ENCODE measurements at places on chromosomes 7 and 10.

DNA sequence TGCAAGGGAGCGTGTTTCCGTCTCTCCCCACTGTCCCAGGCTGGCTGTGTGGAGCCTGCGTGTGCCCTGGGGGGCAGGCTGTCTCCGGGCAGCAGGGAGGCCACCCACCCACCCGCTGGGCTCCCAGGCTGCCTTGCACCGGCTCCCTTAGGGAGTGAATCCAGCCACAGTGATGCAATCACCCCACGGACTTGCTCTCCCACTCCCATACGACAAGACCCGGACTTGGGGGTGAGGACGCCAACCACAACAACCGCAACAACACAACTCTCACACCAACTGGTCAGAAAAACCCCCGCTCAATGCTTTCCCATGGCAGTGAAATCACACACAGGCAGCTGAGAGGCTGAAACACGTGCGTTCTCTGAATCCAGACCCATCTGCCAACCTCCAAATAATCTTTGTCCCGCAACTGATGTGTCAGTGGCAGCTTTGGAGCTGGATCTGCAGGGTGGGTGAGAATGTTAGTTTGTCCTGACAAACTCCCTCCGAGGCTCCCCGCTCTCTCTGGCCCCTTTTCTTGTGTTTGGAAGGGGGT, 62.7 kb upstream of the DDC start:
- DNase-seq: no peak

DNA sequence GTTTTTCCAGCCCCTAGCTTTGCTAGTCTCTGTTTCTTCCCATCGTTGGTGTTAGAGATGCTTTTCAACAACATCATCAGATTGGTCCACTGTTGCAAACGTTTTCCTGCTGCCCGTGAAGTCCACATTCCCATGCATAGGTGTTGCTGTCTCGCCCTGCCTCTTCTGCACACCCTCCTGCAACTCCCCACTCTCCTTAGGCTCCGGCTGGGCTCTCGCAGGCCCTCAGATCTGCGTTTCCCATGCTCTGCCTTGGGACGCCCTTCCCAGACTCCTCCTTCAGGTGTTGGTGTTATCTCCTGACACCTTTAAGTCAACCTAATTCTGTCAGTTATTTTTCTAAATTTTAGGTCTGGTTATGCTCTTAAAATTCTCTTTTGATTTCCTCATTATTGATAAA, 55.0 kb downstream of the ZMYND11 start:
- no peak for DNase-seq

DNA sequence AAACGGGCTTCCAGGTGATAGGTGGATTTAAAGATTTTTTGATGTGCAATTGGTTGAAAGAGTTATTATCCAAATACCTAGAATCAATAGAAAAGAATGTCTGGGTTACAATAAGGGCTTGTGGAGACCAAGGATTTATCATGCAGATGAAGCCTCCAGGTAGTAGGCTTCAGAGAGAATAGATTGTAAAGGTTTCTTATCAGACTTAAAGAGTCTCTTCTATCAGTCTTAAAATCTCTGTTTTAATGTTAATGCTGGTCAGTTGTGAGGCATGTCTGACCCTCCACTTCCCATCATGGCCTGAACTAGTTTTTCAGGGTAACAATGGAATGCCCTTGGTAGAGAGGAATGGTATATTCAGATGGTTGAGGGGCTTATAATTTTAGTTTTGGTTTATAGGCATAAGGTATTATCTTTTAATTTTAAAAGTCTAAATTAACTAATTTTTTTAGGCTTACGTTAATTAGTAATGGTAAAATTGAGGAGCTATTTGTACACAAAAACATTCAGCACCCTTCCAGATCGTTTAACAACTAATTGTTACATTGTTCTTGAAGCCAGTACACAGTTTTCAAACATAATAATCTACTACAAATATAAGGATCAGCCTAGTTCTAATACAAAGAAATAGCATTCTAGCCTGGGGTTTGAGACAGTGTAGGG, 704.2 kb upstream of the MBL2 start:
- DNase-seq: no peak

DNA sequence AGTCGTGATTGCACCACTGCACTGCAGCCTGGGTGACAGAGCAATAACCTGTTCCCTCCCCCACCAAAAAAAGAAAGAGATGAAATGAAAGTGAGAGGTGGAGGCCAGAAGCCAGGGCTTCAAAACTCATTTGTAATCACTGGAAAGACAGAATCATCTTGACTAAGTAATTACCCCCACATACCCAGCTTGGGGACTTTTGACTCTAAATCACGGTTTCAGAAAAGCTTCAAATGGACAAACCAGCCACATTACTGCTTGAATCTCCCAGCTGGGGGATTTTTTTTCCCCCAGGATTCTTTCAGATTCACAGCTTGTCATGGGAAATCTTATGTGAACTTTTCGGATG, 361.0 kb downstream of the FRMD4A start:
- no peak for DNase-seq

DNA sequence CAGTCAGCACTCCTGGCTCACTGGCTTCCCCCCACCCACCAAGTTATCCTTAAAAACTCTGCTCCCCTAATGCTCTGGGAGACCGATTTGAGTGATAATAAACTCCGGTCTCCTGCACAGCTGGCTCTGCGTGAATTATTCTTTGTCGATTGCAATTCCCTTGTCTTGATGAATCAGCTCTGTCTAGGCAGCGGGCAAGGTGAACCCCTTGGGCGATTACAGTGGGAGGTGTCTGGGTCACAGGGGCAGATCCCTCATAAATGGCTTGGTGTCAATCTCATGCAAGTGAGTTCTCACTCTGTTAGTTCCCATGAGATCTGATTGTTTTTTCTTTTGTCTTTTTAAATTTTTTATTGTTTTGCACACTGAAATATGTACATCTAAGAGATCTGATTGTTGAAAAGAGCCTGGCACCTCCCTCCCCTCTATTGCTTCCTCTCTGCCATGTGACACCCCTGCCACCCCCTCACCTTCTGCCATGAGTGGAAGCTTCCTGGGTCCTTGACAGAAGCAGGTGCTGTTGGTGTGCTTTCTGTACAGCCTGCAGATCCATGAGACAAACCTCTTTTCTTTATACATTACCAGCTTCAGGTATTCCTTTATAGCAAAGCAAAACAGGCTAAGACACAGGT, 20.5 kb downstream of the OTUD1 start:
- DNase-seq: no peak

DNA sequence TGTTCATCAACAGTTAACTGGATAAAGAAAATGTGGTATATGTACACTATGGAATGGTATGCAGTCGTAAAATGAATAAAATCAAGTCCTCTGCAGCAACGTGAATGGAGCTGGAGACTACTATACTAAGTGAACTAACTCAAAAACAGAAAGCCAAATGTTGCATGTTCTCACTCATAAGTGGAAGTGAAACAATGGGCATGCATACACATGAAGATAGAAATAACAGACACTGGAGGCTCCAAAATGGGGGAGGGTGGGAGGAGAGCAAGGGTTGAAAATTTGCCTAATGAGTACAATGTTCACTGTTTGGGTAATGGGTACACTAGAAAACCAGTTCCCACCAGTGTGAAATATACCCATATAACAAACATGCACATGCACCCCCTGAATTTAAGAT, 179.5 kb downstream of the ZWINT start:
- no peak for DNase-seq

GRCh38 chr7:54689394-54690049, 69.5 kb downstream of the SEC61G start:
- no peak for DNase-seq

DNA sequence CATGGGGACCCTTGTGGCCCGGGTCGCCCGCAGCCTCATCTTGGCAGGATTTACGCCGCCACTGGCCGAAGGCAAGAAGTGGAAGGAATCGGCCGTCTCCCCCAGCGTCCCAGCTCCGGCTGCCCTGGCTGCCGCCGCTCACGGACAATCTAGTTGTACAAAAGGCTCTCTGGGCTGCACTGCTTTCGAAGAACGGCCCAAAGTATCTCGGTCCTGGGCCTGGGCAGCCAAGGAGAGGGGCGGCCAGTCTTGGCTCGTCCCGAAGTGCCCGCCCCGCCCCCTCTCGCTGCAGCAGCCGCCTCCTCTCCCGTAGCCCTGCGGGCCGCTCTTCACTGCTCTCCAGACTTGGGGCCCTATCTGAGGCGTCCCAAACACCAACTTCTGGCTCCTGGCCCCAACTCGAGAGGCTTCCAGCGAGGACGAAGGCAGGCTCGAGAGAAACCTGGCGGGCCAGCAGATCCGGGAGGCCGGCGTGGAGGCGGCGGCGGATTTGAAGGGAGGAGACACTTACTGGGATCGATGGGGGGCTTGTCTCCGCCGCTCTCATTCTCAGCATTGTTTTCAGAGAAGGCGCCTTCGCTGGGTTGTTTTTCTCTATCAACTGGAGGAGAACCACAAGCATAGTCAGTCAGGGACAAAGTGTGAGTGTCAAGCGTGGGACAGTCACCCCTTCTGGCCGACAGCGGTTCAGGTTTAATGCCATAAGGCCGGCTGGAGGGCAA, 809 bp downstream of the HOXA9 start:
- DNase-seq: no peak

DNA sequence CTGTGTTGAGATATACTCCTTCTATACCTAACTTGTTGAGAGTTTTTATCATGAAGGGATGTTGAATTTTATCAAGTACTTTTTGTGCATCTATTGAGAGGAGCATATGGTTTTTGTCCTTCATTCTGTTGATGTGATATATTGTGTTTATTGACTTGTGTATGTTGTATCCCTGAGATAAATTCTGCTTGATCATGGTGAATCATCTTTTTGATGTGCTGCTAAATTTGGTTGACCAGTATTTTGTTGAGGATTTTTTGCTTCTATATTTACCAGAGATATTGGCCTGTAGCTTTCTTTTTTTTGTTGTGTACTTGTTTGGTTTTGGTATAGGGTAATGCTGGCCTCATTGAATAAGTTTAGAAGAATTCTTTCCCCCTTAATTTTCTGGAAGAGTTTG, 32.4 kb downstream of the NEURL1 start:
- no peak for DNase-seq

GRCh38 chr7:33888166-33888565, 17.2 kb upstream of the BMPER start:
- DNase-seq: no peak

- no peak for DNase-seq
Observed at GRCh38 chr7:155916926-155917655, 104.8 kb upstream of the SHH start.

GRCh38 chr7:151631570-151631952, 111.9 kb upstream of the RHEB start:
- DNase-seq: peak; percentile 28

DNA sequence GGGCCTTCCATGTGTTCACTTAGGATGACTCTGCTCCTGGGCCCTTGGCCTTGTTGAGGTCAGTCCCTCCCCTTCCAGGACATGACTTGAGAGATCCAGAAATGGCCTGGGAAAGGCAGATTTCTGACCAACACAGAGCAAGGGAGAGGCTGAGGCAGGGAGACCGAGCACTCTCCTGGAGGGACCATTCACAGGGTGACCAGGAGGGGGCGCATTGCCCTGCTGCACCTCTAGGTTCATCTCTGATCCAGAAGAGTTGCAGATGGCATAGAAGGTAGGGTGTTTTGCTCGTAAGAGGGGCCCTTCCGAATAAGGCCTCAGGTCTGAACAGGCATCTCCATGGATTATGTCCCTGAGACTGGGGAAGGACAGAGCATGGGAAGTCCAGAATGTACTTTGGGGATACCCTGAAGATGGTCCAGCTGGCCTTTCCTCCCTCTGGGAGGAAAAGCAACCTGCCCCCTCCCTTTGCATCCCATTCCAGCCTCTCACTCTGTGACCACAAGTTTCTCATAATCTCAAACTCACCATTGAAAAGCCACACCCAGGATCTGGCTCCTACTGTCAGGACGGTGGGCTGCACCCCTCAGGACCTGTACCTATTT, 6.6 kb downstream of the DMBT1 start:
- DNase-seq: peak; percentile 10

DNA sequence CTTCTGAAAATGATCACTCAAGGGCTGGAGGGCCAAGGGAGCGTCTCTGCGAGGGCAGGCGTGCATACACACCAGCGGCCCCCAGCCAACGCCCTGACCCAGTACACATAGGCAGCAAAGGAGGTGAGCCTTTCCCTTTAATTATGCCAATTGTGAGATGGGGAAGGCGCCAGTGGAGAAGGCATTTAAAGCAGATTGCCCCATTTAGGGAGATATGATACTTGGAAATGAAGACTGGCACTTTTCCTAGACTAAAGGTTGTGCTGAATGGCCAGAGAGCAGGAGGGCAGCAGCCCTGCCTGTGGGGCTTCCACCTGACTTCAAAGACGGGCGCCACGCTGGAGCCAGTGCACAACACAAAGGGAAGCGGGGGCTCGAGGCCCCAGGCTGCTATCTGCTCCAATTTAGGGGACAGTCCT, 24.1 kb downstream of the HIPK2 start:
- no peak for DNase-seq

GRCh38 chr7:125695626-125696025, 766.0 kb upstream of the POT1 start:
- no peak for DNase-seq

DNA sequence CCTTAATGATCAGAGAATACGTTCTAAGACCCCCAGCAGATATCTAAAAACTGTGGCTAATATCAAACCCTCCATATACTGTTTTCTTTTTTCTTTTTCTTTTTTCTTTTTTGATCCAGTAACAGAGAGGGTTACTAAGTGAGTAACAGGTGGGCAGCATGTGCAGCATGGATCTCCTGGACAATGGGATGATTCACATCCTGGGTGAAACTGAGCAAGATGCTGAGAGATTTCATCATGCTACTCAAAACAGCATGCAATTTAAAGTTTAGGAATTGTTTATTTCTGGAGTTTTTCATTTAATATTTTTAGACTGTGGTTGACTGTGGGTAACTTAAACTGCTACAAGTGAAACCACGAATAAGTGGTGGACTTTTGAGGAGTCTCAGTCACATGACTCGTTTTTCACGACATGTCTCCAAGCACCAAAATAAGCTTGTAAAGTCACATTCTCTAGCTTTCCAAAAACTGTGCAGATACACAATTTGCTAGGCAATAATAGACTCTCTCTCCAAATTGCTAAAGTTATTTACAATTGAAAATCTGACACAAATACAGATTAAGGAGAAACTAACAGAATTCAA, 716.2 kb downstream of the NXPH1 start:
- DNase-seq: no peak

GRCh38 chr10:14554091-14554490, 220.6 kb downstream of the FAM107B start:
- DNase-seq: no peak

- no peak for DNase-seq
Observed at GRCh38 chr7:91288208-91288824, 24.1 kb downstream of the FZD1 start.

All from CD4-positive, alpha-beta T cell treated with Interleukin-4 for 4 hours (primary cell).